Activated CD8-positive, alpha-beta memory T cell treated with anti-CD3 and anti-CD28 coated beads, Interleukin-2, amount 10 ng/mL, durations not matched to agents 7 days and 5 days (primary cell): ENCODE measurements at places on chromosomes 12 and 14.

DNA sequence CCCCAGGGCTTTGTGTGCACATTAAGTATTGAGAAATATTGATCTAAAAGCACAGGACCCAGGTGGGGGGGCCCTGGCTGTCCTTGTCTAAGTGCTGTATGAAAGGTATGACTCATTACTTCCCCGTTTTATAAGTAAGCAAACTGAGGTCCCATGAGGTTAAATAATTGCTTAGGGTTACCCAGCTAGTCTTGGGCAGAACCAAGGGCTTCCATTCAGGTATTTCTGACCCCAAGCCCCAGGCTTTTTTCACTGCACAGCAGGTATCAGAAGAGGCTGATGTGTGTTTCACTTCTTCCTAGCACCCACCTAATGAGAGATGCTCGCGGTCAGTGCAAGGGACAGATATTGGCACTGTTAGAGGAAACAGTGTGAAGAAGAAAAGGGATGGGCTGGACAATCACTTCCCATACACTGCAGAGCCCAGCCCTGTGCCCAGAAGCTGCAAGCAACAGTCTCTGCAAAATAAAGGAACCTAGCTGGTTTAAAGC, 4.7 kb upstream of the TC2N start:
- peak; percentile 73 for DNase-seq

GRCh38 chr14:21867541-21867940, 193.9 kb upstream of the OR4E1 start:
- DNase-seq = no peak

DNA sequence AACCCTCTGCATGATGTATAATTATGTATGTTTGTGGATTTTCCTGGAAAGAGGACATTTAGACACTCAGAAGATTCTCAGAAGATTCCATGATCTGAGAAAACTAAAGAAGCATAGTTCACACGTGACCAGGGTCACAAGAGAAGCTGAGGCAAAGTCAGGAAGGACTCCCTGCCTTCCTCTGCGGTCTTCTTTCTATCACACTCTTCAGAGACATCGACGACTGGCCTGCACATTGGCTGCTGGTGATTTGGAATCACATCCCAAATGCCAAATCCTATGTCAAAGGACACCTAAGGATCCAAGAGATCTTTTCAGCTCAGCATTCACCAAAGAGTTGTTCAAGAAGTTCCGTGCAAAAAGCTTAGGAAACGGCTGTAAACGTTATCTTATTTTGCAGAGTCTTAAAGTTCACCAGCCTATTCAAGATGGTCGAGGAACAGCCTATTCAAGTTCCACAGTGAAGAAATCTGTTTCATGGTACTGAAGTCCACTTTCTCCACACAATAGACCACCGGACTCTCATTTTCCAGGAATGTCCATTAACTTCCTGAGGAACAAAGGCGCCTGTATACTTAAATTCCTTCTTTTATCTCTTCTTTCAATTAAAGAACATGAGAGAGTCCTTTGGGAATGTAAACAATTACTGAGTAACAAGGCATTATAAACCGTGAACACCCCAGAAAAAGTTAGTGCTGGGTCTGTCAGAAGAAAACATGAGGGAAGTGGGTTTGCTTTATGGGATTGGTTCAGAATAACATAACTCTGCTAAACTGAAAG, 42.1 kb downstream of the IGF1 start:
- no peak for DNase-seq

DNA sequence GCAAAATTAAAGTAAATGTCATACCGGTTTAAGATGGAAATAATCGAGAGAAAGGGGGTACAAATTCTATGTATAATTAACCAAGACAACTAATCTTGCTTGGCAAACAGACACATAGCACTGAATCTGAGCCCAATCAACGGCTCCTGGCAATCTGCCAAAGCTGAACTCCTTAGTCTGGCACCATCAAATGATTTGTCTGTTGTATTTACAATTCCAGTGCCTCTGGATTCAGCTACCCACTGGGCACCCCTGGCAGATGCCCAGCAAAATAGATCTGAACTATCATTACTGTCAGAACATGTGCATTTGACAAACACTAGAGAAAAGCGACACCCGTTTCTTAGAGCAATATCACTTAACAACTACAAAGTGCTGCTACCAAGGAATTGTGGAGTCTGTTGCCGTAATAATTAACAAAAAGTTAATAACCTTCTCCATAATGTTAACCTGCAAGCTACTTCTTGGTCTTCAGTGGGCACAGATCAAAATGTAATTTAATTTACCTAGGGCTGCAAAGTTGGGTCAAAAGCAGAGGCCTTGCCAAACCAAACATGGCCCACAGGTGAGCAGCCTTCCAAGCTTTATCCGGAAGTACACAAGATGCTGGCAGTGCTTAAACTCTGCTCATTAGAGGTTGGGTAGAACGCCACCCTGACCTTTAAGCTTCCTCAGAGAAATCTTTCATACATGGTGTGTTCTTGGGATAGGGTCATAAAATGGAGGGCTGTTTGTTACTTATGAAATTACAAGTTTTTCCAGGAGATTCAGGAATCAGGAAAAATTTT, 7.6 kb downstream of the EGLN3 start:
- DNase-seq = no peak

DNA sequence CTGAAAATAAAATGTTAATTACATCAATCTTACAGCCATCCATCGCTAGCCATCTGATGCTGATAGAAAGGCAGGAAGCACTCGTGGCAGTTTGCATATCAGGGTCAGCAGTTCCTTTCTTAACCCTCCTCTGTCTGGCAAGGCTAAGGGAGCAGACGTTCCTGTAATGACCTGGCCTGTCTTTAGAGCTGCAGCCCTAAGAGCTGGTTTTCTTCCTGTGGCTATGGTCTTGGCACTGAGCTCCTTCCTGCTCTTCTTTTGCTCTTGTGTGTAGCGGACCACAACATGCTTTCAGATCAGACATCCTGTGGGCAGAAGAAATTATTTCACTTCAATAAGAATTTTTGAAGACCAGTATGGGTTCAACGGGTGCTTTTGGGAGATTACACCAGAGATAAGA, 170.4 kb downstream of the DAD1 start:
- no peak for DNase-seq

DNA sequence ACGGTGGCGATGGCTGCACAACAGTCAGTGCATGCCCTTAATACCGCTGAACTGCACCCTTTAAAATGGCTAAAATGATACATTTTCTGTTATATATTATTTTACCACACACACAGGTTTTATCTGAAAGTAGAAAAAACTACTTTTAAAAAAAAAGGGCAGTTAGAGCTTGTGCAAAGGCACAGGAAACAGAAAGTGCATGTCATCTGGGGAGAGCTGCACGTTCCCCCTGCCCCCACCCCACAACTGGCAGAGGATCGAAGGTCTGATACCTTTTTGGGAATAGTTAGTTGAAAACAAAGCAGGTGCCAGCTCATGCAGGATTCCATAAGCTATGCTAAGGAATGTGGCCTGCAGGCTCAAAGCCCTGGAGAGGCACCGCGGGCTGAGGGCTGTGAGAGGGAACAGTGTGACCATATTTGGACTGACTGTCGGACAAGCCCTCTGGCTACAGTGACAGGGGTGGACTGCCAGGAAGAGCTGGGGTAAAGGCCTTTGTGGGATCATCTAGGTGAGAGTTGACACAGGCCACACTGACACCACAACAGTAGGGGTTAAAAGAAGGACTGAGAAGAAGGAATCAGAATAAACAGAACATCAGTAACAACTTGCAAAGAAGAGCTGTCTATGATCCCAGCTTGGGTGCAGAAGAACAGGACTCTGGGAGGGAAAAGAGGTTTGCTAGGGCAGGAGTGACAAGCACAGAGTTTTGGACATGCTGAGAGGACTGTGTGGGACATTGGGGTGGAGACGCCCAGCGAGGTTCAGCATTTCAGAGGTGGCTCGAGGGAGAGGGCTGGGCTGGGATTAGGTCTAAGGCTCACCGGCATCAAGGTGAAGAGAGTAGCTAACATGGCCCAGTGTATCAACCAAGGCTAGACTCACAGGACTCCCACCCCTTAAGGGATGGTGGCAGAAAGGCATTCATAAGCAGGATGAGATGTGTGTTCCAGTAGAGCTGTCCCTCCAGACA, 54.6 kb downstream of the ACTN1 start:
- DNase-seq = no peak

GRCh38 chr12:40439771-40440492, 215.1 kb downstream of the LRRK2 start:
- no peak for DNase-seq

- DNase-seq = no peak
Measured at GRCh38 chr12:116540622-116541152, 18.5 kb upstream of the MAP1LC3B2 start.

- DNase-seq = no peak
Measured at GRCh38 chr12:46577063-46577776, 204.6 kb upstream of the SLC38A2 start.

GRCh38 chr12:118773956-118774723, 207.2 kb upstream of the SRRM4 start:
- no peak for DNase-seq

GRCh38 chr12:132828706-132829534, at the start of gene GOLGA3:
Gene GOLGA3 (minus strand): TSS chr12:132828869. CDS start chr12:132822128, 6,741 bp downstream.
- DNase-seq = peak; percentile 96

- DNase-seq = no peak
Measured at GRCh38 chr14:90742729-90743128, 73.5 kb downstream of the TTC7B start.

DNA sequence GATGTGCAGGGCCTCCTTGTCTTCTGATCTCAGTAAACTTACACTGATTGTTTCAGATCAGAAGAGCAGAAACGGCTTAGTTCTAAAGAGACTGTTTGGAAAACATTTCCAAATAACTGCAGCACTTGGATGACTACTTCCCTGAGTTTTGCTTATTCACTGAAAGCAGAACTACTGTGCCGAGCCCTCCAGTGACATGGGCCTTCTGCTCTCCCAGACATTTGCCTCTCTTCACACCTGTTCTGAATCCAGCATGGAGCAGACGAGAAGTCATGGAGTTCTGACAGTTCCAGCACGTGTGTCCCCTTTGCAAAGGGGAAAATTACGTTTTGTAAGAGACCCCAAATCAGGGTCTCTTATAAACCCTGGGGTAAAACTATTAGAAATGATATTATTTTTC, 31.4 kb downstream of the ETNK1 start:
- DNase-seq = no peak

DNA sequence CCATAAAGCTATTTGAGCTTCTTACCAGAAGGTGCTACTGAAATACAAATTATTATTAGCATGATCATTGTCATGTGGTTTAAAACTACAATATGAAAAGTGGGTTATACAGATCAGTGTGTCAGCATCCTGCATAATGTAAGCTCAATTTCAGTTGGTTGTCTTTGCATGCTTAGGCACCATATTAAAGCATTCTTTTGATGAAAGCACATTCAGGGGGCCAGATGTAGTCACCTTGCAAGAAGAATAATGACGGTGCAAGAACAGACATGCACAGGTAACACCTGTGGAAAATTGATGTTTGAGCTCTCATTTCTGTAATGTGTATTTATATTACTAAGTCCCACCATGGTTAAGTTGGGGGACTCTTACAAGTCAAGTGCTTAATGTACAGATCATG, 123.9 kb downstream of the PAX9 start:
- DNase-seq = no peak

DNA sequence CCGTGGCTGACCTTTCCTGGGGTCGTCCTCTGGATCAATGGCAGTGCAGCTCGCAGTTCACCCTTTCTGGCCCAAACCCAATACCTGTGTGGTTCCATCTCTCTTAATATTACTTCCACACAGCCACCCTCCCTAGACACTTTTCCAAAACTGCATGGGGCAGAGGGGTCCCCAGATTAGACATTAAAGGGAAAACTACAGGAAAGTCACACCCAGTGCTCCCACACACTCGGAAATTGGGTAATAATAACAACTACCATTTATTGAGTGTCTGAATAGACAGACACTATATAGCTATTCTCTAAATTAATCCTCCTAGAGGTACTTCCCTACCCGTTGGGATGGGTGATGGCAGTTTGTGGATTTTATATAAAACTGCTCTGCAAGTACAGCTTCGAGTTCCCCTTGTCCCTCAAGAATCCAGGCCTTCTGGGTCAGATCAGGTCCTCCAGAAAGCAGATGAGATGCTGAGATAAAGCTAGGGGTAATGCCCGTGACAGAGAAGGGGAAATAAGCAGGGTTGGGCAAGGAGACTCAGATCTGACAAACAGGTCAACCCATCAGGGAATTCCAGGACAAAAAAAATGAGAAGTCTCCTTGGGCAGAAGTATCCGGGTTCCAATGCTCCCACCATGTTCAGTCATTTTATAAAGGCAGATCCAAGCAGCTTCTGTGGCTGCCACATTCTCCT, 795 bp upstream of the PXN start:
- no peak for DNase-seq

DNA sequence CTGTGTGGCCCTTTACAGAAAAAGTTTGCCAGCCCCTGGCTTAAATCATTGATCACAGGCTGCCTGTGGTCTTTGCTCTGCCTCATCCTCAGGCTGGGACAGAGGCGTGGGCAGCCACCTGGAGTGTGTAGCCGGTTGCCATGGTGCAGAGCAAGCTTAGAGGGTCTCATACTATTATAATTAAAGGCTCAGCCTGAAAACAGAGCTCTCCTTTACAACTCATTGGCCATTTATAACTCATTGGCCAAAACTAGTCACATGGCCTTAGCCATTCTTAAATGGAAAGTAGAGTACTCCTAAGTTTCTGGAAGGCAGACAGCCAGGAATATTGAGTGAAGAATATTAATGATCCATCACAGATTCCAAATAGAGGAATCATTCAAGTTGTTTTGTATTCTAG, 3.0 kb downstream of the HSP90B1 start:
- DNase-seq = no peak

DNA sequence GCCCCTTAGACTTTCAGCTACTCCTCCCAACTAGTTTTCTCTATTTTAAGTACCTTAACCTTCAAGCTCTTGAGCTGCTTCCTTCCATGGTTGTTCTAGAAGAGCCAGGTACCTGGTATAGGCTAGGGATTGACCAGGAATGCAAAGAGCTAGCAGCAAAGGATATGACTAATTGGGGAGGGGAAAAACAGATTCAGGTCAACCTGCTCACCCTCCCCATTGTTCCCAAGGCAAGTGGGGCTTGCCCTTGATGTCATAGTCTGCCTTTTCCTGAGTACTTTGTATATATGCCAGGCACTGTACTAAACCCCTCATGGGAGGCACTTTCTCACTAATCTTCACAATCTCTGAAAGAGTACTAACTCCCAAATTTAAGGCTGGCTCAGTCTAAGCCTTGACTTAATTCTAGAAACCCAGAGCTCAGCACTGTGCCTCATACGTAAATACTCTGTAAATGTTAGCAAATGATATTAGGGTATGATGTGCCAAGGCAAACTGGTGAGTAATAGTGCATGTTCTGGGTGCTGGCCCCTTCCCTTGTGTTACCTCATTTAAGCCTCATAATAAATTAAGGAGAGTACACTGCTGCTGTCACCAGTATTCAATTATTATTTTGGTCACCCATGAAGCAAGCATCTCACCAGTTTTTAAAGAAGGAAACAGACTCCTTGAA, 42.2 kb downstream of the SUDS3 start:
- no peak for DNase-seq

- DNase-seq = no peak
Measured at GRCh38 chr12:130115646-130116045, 46.6 kb upstream of the FZD10 start.

GRCh38 chr14:50044042-50044651, 72.2 kb downstream of the VCPKMT start:
- DNase-seq = peak; percentile 58

- DNase-seq = no peak
Measured at GRCh38 chr12:89474615-89475014, 50.0 kb downstream of the GALNT4 start.
